ENCODE measurements at places on chromosomes 4 and X.

- no peak for DNase-seq
Measured at GRCh38 chr4:125323654-125324053, 8.9 kb downstream of the FAT4 start.

GRCh38 chrX:65745427-65745826, 78.0 kb downstream of the MSN start:
- no peak for DNase-seq

DNA sequence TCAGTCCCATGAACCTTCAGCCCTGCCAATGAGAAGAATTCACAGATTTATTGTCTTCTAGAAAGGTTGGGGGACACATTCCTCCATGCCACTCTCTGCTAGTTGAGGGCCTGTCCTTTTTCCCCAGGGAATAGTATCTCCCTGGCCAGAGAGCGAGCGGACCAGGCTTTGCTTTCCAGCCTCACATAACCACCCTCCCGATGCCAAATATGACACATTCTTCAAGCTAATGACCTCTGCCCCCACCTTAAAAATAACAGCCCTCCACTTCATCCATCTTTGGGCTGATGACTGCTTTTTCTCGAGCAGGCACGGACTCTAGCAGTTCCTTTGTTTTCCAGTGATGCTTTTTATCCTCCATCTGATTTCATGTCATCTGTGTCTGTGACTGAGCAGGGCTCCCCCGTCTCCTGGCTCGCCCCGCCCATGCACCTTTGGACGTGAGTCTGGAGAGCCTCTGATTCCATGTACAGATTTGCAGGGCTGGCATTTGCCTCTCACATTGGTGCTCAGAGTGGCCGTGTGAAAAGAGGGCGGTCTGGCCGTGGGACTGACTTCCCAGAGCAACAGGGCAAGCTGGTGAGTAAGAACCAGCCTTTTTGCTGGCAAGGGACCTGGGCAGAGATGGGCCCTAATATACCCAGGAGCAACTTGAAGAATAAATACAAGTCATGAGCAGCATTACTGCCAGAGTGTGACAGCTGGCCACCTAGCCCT, 279.8 kb downstream of the BCOR start:
- no peak for DNase-seq

DNA sequence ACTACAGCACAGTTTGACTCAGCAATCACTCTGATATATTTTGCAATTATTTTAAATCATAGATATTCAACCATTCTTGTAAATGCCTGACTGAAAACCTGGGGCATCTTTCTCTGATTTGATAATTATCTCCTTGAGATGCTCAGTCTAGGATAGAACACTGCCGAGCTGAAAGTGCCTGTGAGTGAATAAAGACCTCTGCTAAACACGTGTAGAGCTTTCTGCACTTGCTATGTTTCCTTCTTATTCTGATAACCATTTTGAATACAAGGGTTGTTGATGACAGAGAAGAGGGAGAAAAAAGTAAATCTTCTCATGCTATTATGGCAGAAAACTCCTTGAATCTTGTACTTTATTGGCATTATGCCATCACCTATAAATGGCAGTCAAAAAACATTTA, 1843.4 kb upstream of the IGFBP7 start:
- no peak for DNase-seq

GRCh38 chr4:7733201-7733600, 206.5 kb downstream of the AFAP1 start:
- no peak for DNase-seq

DNA sequence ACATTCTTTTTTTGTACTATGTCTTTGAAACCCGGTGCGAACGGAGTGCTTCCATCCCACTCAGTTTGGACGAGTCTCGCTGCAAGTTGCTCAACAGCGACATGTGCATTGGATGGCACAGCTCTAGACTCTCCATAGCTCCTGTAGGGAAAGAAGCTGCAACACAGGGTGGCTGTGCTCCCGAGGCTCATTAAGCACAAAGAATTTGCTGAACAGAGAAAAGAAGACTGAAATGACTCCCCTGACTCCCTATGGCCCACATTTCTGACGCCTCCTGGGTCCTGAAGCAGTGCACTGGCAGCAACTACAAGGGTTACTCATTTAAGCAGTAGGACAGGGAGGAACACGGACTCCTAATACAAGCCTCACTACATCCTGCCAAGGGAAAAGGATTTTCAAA, 127.4 kb downstream of the SH3RF1 start:
- no peak for DNase-seq

GRCh38 chrX:100418556-100418955, 8.5 kb upstream of the PCDH19 start:
- DNase-seq = no peak

GRCh38 chrX:55030271-55031205, at the start of gene ALAS2:
Gene ALAS2, minus strand, starts transcription at chrX:55030977. Its CDS starts 4,977 bp downstream, at chrX:55026000.
- DNase-seq = no peak

DNA sequence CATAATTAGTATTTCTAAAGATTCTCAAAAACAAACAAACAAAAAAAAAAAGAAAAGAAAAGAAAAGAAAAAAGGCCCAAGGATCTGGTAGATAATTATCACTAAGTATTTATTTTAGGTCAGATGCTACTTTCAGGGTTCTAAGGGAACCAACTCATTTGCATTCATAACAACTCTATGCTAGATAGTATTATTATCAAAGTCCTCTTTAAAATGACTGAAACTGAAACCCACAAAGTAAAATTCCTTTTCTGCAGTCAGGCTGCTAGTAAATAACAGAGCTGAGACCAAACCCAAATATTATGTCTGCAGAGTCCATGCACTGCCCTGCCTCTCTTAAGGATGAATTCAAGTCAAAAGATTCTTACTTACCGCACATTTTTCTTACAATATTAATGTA, 38.3 kb upstream of the MAPK10 start:
- no peak for DNase-seq

DNA sequence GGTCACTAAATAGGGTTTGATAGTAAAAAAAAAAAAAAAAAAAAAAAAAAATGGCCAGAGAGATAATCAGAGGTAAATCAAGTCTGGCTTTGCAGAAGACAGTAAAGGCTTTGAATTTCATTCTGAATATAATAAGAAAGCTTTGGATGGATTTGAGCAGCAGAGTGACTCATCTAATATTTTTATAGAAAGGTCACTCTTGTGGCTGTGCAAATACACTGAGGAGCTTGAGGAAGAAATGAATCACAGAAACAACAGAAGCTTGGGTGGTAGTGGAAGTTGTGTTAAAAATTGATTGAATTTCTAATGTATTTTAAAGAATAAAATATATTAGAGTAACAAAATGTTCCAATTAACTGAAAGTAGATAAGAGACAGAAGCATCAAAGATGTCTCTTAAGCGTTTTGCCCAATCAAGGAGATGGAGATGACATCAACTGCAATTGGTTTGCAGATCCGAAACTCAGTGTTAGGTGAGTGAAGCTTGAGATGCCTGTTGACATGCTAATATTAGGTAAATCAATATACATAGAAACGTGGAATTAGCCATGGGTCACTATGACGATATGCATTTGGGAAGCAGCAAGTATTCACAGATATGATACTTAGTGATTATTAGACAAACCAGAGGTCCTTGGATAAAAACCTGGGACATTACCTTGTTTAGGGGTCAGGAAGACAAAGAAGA, 280.5 kb downstream of the GPM6A start:
- DNase-seq = no peak

DNA sequence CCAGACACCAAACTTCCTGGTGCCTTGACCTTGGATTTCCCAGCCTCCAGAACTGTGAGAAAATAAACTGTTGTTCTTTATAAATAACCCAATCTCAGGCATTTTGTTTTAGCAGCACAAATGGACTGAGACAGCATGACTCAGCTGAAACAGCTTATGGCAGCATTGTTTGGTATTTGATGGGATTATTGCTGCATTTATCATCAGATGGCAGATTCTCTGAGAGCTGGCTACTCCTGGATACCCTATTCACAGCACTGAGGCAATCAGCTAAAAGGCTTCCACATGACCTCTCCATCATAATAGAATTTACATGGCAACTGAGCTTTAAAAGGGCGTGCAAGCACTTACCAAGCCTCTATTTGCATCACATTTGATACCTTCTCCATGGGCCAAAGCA, 623.1 kb upstream of the CPEB2 start:
- DNase-seq = no peak

GRCh38 chr4:139275281-139275735, 4.7 kb downstream of the MGARP start:
- no peak for DNase-seq

- DNase-seq = no peak
Measured at GRCh38 chr4:39096847-39097246, 34.8 kb downstream of the KLHL5 start.

GRCh38 chr4:88107406-88108107, 50.9 kb downstream of the ABCG2 start:
- no peak for DNase-seq

GRCh38 chr4:95410387-95410977, 138.3 kb downstream of the UNC5C start:
- no peak for DNase-seq

- no peak for DNase-seq
Measured at GRCh38 chr4:26751838-26752237, 108.8 kb upstream of the STIM2 start.

GRCh38 chr4:109846395-109847098, 1.4 kb upstream of the LRIT3 start:
- DNase-seq = no peak

DNA sequence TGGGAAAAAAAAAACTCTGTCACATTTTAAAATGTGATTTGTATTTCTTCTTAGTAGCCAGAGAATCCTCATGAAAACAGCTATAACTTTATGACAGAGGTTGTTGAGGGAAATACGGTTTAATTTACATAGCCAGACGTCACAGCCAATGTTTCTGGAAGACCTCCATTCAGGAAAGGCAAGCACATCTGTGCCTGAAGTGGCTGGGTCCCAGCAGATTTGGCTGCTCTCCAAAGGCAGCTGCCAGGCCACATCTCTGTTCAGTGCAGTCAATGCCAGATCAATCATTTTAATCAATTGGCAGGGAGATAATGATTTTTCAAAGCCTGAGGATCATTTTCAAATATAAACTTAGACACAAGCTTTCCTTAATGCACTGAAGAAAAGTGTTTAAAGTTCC, 86.5 kb upstream of the ZIC3 start:
- DNase-seq = no peak

GRCh38 chr4:20271950-20272349, 20.2 kb downstream of the SLIT2 start:
- no peak for DNase-seq

DNA sequence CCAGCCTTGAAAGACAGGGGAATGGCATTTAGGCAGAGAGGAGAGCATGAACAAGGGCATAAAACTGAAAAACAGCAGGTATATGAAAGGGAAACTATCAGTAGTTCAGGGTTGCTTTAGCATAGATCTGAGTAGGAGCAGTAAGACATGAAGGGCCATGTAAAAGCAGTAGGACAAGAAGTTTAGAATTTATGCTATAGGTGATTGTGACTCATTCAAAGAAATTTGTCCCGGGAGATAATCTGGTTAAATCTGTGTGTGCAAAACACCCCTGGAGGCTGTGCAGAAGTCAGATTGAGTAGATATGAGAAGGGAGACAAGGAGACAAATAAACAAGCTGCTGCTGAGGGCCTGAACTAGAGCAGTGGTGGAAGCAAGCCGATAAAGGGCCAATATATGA, 109.1 kb upstream of the BMP3 start:
- no peak for DNase-seq

- no peak for DNase-seq
Measured at GRCh38 chr4:189600718-189601435, 339.8 kb upstream of the FRG1 start.

- no peak for DNase-seq
Measured at GRCh38 chr4:46878641-46879040, 30.4 kb downstream of the COX7B2 start.

DNA sequence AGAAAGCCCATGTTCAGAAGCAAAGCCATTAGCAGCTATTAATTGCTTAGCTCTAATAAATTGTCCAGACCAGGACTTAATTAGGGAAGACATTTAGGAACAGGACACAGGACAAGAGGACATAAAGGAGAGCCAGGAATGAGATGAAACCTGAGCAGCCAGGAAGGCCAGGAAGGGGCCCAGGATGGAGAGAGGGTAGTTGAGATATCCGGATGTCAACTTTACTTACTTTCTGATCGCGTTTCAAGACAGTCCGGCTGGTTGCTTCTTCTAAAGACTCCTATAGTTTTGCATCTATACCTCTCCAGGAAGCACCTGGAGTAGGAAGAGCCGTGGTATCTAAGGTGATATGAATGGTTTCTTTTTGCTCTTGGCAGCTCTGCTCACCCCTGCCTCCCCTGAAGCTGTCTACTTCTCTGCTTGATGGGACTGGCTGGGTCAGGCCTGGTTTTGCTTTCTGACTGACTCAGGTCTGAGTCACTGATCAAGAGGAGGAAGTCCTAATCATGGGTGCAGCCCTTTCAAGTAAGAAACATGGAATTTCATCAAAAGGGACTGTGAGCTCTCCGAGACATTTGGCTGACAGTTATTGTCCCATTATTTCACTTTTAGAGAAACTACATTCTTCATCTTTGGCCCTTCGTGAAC, 733.3 kb downstream of the RPA4 start:
- DNase-seq = no peak

DNA sequence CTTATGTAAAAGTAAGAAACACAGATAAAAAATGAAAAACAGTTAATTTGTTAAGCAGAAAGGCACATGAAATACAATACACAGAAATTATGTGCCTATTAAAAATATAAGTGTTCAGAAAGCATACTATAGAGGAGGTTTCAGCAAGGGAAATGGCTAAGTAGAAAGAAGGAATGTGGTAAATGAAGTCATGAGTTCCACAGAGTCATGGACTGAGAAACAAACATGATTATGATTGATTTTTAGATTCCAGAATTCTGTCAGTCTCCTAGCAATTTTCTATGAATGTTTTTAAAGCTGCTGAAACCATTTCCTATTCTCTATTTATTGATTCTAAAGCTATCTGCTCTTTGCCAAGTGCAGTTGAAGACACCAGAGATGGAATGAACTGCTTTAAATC, 1398.4 kb downstream of the ARAP2 start:
- DNase-seq = no peak

DNA sequence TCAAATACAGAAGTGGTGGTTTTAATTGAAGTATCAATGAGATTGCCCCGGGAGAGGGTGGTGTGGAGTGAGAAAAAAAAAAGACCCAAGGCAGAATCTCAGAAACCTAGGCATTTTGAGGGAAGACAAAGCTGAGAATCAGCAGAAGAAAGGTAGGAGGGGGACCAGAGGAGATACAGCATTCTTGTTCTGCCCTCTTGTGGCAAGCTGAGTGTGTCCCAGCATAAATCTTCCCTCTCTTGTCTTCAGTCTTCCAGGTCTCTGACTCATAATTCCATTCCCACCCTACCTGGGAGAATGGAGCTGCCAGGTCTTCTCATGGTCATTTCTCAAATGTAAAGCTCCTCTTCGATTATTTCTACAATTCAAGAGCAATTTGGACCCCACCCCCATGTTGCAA, 32.7 kb upstream of the MAGED1 start:
- no peak for DNase-seq

GRCh38 chrX:68490644-68491043, 8.2 kb upstream of the YIPF6 start:
- no peak for DNase-seq

- DNase-seq = no peak
Measured at GRCh38 chr4:93346840-93347239, 481.7 kb upstream of the ATOH1 start.
